ENCODE measurements at places on chromosomes 6 and 20. TPM values are rescaled to one million over a fixed set of nuclear protein-coding genes. Genes with fewer than 3 reads are reported as not detected.

GRCh38 chr6:2738373-2738979 is 12.2 kb downstream of the MYLK4 start:
- no peaks in the 10 kb centered on the region for H3K4me1 ChIP-seq
- H3K27ac ChIP-seq: no peak overlapping the region
- no peaks in the 10 kb centered on the region for H3K36me3 ChIP-seq
- H3K27me3 ChIP-seq: no peaks in the 10 kb centered on the region
- DNase-seq: peak; percentile 43

- H3K4me3 ChIP-seq: no peak overlapping the region
- peak overlapping the region; percentile 6 for H3K27ac ChIP-seq
- H3K4me1 ChIP-seq: peaks cover 13% of the 10 kb centered on the region
- H3K27me3 ChIP-seq: no peaks in the 10 kb centered on the region
- H3K36me3 ChIP-seq: no peaks in the 10 kb centered on the region
Measured at GRCh38 chr6:127423921-127424320, 35.3 kb downstream of the KIAA0408 start.

GRCh38 chr6:124823240-124824111 is 138.8 kb upstream of the RNF217 start:
- no peaks in the 10 kb centered on the region for H3K27me3 ChIP-seq
- 0 out of 2 replicates have a peak, but pooled peaks cover 3% of the 10 kb centered on the region for H3K4me1 ChIP-seq
- no peak overlapping the region for H3K4me3 ChIP-seq

- H3K4me3 ChIP-seq: no peak overlapping the region
- H3K27me3 ChIP-seq: no peaks in the 10 kb centered on the region
- no peaks in the 10 kb centered on the region for H3K36me3 ChIP-seq
- no peak for DNase-seq
Measured at GRCh38 chr6:25769983-25770382, 15.4 kb downstream of the SLC17A4 start.

- H3K27me3 ChIP-seq: no peaks in the 10 kb centered on the region
- H3K36me3 ChIP-seq: no peaks in the 10 kb centered on the region
- H3K4me3 ChIP-seq: no peak overlapping the region
- DNase-seq: no peak
- no peaks in the 10 kb centered on the region for H3K4me1 ChIP-seq
Measured at GRCh38 chr6:158381214-158381613, 68.9 kb downstream of the TULP4 start.

GRCh38 chr6:144223686-144224085 is 61.4 kb upstream of the UTRN start:
- no peaks in the 10 kb centered on the region for H3K4me1 ChIP-seq
- no peaks in the 10 kb centered on the region for H3K27me3 ChIP-seq
- no peak overlapping the region for H3K4me3 ChIP-seq
- no peak overlapping the region for H3K27ac ChIP-seq

GRCh38 chr20:56570832-56571231 is 37.8 kb downstream of the FAM209B start:
- DNase-seq: no peak
- H3K4me3 ChIP-seq: no peak overlapping the region

GRCh38 chr6:18165751-18166150 is 10.5 kb downstream of the KDM1B start:
- H3K4me1 ChIP-seq: no peaks in the 10 kb centered on the region
- no peaks in the 10 kb centered on the region for H3K27me3 ChIP-seq
- H3K27ac ChIP-seq: no peak overlapping the region
- no peak overlapping the region for H3K4me3 ChIP-seq
- H3K36me3 ChIP-seq: no peaks in the 10 kb centered on the region
- DNase-seq: no peak

DNA sequence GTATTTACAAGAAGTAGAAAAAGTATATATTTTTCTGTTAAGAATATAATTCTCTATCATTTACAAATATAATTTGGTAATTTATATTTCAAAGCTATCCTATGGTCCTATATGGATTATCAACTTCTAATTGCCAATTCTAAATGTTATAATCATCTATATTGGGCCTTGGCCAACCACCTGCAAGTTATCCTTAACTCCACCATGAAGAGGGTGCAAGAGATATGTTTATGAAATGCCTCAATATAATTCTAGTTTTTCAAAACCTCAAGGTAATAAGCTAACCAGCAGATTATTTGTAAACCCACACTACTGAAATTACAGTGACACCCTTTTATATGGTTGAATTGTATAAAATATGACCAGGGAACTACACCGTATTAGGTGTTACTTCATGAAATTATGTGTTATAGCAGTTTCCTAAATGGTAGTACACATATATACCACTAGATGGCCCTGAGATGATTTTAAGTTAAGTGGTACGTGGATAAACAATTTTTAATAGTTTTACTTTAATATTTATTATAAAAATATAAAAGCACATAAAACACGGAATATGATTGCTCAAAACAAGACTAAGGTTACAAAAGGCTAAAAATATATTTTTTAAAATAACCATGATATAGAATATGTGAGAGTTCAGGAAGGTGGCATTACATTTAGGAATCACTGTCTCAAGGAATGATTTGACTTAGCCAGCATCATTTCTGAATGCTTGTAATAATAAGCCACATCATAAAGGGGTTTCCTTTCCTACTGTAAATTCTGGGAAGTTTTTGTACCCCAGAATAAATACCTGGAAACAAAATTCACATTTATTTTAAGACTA is 9.8 kb upstream of the PNISR start:
- H3K27ac ChIP-seq: no peak overlapping the region
- H3K36me3 ChIP-seq: peaks cover 7% of the 10 kb centered on the region
- H3K27me3 ChIP-seq: no peaks in the 10 kb centered on the region
- H3K4me1 ChIP-seq: peaks cover 10% of the 10 kb centered on the region
- no peak for DNase-seq

DNA sequence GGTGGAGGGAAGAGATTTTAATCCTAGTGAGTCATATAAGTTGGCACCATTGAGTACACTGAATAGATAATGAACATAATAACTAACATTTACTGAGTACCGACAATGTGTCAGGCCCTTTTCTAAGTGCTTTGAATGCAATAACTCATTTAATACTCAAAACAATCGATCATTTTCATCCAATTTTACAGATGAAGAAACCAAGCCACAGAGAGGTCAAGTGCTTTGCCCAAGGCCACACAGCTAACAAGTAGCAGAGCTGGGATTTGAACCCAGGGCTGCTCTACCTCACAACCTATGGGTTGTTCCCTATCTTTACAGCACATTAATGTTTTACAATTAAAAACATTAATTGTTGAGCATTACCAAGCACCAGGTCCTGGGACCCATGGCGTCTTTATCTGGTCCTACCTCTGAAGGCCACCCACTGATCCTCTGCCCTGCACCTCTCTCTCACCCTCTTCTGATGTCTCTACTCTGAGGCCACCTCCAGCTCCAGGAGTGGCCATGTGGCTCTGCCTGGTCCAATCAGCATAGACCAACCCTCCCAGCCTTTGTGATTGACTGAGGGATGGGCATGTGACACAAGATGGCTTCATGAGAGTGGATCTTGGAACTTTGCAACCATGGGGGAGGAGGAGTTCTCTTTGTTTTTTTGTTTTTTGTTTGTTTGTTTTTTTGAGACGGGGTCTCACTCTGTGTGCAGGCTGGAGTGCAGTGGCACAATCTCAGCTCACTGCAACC is 83.9 kb downstream of the KCNB1 start:
- no peak overlapping the region for H3K4me3 ChIP-seq
- no peak for DNase-seq
- no peaks in the 10 kb centered on the region for H3K27me3 ChIP-seq
- H3K36me3 ChIP-seq: no peaks in the 10 kb centered on the region
- H3K27ac ChIP-seq: no peak overlapping the region

- peak overlapping the region; percentile 91 for H3K4me3 ChIP-seq
- peaks cover 3% of the 10 kb centered on the region for H3K4me1 ChIP-seq
- H3K27ac ChIP-seq: peak overlapping the region; percentile 87
Measured at GRCh38 chr6:27188885-27189418, 58.5 kb upstream of the PRSS16 start.

GRCh38 chr20:57103146-57103800 is 163.2 kb downstream of the BMP7 start:
- H3K4me3 ChIP-seq: no peak overlapping the region
- DNase-seq: no peak
- no peak overlapping the region for H3K27ac ChIP-seq
- H3K36me3 ChIP-seq: no peaks in the 10 kb centered on the region

DNA sequence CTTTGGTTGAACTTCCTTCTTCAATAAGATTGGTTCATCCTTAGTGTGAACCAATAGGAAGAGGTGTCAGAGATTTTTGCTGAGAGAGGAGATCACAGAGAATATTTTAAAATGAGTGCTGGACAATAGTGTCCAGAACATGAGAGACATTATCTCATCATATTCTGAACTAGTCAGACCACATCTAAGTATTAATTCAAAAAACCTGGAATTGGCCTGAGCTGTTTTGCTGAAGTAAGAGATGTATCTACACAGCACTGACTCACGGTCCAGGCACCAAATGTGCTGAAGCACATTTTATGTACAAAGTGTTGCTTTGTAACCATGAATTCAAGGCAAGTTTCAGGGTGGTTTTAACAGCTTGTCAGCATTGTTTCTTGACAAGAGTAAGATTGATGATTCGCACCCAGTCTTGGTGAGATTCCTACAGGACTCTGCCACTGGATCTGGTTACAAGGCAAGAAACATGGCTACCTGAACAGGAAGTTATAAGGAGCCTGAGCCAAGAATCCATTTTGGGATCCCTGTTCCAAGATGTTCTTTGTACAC is 178.2 kb upstream of the HEY2 start:
- H3K27me3 ChIP-seq: peaks cover 5% of the 10 kb centered on the region
- H3K4me1 ChIP-seq: no peaks in the 10 kb centered on the region
- H3K4me3 ChIP-seq: no peak overlapping the region
- no peak for DNase-seq

DNA sequence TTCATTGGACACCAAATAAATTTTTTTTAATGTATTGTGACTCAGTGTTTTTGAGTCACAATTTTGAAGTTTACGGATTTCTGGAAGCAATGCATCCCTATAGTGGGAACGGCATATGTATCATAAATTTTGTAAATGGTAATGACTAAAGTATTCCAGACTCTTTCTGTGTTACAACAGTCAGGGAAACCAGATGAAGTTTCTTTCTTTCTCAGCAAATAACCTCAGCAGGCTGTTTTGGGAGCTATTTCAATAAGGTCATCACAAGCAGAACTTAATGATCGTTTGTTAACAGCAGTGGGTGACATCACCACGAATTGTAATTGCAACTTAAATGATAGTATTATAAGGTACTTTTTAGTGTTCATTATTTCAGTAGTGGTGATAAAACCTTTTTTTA is 52.0 kb downstream of the HIVEP1 start:
- H3K36me3 ChIP-seq: no peaks in the 10 kb centered on the region
- H3K27ac ChIP-seq: no peak overlapping the region
- H3K4me3 ChIP-seq: no peak overlapping the region
- H3K4me1 ChIP-seq: peaks cover 4% of the 10 kb centered on the region

DNA sequence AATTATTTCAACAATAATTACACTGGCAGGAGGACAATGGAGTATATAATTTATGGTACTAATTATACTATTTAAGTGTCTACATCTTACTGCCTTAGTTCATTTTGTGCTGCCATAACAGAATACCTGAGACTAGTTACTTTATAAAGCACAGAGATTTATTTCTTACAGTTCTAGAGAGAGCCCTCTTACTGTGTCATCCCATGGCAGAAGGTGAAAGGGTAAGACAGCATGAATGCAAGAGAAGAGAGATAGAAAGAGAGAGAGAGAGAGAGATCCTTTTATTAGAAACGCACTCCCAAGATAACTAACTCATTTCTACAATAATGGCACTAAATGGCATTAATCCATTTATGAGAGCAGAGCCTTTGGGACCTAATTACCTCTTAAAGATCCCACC is 314.7 kb downstream of the EPM2A start:
- H3K27ac ChIP-seq: no peak overlapping the region
- H3K36me3 ChIP-seq: no peaks in the 10 kb centered on the region
- H3K4me1 ChIP-seq: no peaks in the 10 kb centered on the region

DNA sequence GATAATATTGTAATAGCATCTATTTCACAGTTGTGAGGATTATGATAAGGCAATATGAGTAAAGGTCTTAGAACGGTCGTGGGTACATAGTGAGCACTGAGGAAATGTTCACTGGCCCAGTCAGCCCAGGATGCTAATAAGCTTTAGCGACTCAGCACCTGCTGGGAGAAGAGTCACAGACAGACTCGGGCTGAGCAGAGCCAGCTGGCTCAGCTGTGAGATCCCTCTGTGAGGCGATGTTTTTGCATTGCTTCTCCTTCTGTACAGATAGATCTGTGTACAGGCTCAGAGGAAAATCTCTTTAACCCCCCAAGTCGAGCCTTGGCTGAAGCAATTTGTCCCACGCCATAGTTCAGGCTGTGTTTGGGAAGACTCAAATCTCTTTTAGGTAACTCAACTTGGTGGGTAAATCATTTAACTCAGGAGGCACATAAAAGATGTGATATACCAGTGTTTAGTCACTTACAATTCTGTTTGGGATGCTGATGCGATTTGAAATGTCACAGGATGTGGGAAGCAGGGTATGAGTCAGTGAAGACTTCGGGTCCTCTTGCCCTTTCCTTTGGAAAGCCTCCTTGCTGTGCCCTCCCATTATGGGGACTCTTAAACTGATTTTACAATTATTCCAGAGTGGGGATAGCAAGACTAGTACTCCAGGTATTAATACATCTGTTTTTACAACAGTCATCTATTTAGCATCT is 53.1 kb downstream of the PHACTR1 start:
- H3K27me3 ChIP-seq: peaks cover 10% of the 10 kb centered on the region
- H3K4me1 ChIP-seq: no peaks in the 10 kb centered on the region
- no peak overlapping the region for H3K4me3 ChIP-seq
- H3K36me3 ChIP-seq: no peaks in the 10 kb centered on the region
- no peak for DNase-seq

- no peaks in the 10 kb centered on the region for H3K4me1 ChIP-seq
- H3K27me3 ChIP-seq: no peaks in the 10 kb centered on the region
- peak overlapping the region; percentile 41 for H3K27ac ChIP-seq
- no peaks in the 10 kb centered on the region for H3K36me3 ChIP-seq
- no peak for DNase-seq
Measured at GRCh38 chr6:131101911-131102680, 33.2 kb upstream of the AKAP7 start.

GRCh38 chr6:114051031-114051430 is 80.1 kb upstream of the HDAC2 start:
- H3K4me3 ChIP-seq: no peak overlapping the region
- H3K4me1 ChIP-seq: no peaks in the 10 kb centered on the region
- DNase-seq: no peak
- H3K27ac ChIP-seq: no peak overlapping the region

DNA sequence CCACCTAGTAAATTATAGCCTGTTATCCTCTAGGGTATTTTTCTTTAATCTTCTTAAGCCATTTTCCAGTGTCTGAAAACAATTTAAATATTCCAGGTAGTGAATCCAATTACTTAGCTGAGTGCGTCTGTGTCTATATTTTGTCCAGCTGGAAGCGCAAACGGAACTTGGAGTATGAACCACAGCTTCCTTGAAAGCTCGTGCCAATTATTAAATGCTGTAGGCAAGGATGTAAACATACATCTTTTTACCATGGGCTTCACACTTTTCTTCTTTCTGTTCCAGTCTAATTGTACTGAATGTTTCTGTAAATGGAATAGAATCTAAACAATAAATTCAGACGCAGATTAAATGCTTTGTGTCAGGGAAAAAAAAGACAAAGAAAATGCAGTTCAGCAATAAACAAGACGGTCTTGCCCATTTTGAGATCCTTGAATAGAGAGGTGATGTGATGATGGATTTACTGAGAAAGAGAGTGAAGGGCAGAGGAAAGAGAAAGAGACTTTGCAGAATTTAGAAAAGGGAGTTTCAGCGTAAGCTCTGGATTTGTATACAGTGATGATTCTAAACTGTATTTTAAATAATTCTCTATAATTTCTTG is 1.9 kb downstream of the PLCB1 start:
- H3K36me3 ChIP-seq: no peaks in the 10 kb centered on the region
- H3K4me1 ChIP-seq: peaks cover 3% of the 10 kb centered on the region
- peaks cover 18% of the 10 kb centered on the region for H3K27me3 ChIP-seq

TRIM38 gene
- total RNA-seq: 4.4 TPM

SNPH gene
- 6.4 TPM for total RNA-seq

HLA-DOA gene
- 0.08 TPM for total RNA-seq

C20orf144 gene
- total RNA-seq: not detected

PNPLA1 gene
- total RNA-seq: not detected

CLVS2 gene
- 1.1 TPM for total RNA-seq
